Skeletal muscle cell (primary cell): ENCODE measurements at places on chromosomes 5 and 9.

- peak; percentile 18 for DNase-seq
Measured at GRCh38 chr5:39714036-39714698, 289.4 kb upstream of the DAB2 start.

GRCh38 chr5:1285141-1285540 lies 9.7 kb downstream of the TERT start:
- DNase-seq, result no peak

- no peak for DNase-seq
Measured at GRCh38 chr5:55608595-55609349, 74.0 kb upstream of the PLPP1 start.

DNA sequence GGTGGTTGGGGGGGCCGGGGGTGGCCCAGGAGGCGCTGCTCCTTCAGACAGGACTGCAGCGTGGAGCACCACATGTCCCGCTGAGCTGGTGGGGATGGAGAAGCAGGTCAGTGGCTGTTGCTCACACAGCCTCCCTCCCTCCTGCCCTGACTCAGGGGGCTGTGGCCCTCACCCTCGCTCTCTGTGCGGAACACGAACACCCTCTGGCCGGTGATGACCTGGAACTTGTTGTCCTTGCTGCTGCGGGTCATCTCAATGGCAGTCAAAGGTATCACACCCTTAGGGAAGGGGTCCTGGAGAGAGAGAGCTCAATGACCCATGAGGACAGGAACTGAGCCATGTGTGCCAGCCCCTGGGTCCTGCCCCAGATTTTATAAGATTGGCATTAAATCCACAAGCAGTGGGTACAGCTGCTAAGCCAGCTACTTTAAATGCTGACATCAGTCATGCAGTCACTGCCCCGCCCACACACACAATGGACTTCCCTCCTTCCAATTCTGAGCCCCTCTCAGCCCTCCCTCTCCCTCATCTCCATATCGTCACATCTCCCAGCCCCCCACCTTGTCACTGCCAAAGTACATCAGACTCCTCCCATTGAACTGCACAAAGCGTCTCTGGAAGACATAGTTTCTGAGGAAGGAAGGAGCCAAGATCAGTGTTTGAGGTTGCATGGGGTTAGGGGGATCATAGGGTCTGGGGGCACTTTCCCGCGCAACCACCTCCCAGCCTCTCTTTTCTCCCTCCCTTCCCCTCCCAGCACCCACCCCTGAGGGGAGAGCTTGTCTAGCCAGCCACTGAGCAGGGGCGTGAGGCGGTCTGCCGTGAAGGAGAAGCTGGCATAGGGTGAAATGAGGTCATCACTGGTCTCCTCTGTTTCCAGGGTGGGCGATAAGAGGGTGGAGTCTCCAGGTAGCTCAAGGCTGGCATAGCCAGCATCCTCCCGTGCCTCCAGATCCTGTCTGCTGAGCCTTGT lies 8.9 kb downstream of the ARAP3 start:
- no peak for DNase-seq

DNA sequence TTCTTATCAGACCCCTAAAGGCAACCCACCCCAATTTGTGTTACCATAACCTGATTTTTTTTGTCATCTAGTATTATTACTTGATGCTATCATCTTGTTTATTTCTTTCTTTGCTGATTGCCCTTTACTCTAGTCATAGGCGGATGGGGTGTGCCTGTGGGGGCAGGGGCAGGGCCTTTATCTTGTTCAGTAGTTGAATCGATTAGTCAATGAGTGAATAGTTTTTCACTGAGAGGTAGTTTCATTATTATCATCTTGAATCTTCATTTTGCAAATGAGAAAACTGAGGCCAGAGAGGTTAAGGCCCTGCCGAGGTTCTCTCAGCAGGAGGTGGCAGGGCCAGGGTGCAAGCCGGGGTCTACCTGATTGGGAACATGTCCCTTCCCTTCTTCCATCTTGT lies 9.4 kb upstream of the GM2A start:
- no peak for DNase-seq

- no peak for DNase-seq
Measured at GRCh38 chr5:20514145-20514544, 526.1 kb upstream of the CDH18 start.

DNA sequence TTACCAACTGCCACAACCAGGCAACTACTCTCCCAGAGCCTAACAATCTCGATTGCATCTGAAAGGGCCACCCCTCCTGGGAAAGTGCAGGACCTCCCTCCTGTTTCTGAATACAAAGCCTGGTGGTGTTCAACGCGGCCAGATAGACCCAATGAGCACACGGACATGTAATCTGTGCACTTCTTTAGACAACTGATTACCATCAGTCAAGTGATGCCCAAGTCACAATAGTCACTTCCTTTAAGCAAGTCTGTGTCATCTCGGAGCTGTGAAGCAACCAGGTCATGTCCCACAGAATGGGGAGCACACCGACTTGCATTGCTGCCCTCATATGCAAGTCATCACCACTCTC lies 739 bp downstream of the C9orf72 start:
- no peak for DNase-seq

DNA sequence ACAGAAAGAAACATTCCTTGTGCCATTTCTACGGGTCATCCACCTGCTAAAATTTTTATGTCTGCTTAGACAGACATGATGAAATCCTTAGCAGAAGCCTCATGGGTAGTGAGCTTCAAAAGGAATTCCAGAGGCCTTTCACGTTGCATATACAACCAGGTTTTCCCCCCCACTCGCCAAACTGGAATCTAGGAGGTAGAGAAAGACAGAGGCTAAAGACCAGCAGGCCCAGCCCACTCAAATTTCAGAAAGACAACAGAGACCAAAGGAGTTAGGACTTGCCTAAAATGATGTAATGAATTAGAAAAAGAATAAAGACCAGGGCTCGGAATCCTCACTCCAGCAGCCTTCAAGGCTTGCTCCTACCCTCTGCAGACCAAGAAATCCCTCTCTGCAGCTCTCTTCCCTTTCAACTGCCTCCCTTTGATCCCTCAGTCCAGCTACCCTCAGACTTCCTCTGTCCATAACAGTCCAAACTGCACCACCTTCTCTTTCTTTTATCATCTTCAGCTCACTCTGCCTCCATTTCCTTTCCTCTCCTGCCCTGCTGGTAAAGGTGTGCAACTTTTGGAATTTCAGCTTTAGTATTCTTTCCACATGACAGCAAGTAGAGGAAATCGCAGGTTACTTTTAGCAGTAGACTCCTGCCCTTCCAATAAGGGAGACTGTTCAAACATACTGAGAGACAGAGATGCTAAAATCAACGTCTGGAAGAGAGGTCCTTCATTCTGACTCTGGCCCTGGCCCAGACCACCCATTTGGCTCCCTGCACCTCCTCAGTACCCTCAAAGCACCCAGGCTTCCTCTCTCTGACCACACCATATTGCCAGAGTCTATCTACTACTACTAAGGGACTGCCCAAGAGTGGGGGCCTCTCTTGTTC lies 8.9 kb downstream of the B4GALT1 start:
- DNase-seq, result no peak

GRCh38 chr9:114998326-114998725 lies 67.9 kb upstream of the TNFSF8 start:
- DNase-seq, result no peak

- no peak for DNase-seq
Measured at GRCh38 chr9:25513509-25514033, 164.7 kb downstream of the TUSC1 start.

DNA sequence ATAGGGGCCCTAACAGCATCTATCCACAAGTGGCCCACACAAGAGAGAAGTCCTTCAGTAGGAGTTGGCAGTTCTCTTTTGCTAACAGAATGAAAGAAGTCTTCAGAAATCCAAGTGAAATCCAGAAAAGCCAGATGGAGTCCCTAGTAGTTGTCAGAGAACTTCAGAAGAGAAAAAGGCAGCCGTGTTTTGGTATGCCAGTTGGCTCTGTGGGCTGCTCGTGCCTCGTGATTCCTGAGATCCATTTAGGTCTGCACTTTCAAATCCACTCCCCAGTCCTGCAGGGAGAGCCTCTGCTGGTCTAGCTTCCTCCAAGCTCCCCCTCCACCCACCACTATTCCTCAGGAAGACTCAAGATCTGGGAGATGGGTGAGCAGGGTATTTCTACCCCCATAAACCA lies 69.0 kb downstream of the CFAP90 start:
- DNase-seq, result no peak

GRCh38 chr5:65882278-65882677 lies 44.1 kb upstream of the ERBIN start:
- DNase-seq, result no peak

DNA sequence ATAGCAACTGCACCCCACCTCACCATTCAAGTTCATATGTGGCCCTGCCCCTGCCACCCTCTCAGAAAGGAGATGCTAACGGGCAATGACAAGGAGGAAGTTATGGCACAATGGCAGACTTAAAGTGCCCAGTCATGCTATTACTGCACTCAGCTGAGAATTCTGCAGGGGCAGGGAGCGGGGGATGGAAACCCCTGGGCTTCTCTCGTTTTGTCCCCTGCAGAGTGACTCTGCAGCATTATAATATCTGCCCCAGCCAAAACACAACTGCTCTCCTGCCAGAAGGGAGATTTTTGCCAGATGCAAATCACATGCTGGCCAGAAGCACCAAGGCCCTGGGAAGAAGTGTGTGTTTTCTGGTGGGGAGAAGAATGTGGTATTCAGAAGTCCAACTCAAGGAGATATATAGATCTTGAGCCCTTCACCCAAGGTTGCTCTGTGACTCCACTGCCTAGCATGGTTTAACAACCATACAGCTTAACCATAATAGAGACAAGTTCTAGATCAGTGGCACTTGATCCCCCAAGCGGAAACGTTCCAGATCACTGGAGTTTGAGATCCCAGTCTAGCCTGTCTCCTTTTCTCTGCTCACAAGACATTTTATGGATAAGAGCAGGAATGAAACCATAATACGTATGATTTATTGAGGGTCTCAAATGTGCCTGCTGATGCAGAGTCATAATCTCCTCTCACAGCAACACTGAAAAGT lies 207.0 kb upstream of the MAP3K1 start:
- DNase-seq, result no peak

DNA sequence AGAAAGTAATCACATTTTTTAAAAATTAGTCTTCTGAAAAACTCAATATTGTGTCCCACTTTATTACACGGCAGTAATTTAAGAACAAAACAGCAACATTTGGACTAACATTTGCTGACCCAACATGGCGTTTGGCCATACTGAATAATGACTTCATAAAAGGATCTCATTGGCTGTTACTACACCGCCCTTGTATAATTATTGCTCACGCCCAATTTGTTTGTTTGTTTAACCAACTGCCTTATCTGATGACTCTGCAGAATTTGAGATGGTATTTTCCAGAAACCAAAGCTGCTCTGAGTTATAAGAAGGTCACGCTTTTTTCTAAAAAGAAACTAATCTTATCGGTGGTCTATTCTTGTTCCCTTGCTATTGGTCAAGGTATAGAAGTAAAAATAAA lies 200.2 kb upstream of the TARS1 start:
- DNase-seq, result no peak

- no peak for DNase-seq
Measured at GRCh38 chr5:149147676-149148075, 6.4 kb downstream of the ABLIM3 start.

DNA sequence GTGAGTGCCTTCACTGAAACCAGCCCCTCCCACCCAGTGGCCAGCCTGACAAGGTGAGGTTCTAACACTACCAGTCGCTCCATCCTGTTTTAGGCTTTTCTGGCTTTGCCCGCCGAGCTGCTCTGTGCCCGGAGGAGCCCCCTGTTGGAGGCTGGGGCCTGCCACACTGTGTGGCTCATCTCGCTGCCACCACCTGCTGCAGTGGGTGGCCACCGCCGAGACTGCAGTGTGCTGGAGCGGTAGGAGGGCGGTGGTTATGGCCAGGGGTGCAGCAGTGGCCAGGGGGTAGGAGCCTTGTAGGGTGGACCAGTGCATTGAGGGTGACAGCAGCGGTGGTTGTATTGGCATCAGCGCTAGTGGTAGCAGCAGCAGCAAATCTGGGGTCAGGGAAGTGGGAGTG lies 74.7 kb upstream of the PCAT7 start:
- no peak for DNase-seq

GRCh38 chr5:6188344-6188743 lies 190.0 kb downstream of the MED10 start:
- DNase-seq, result no peak

DNA sequence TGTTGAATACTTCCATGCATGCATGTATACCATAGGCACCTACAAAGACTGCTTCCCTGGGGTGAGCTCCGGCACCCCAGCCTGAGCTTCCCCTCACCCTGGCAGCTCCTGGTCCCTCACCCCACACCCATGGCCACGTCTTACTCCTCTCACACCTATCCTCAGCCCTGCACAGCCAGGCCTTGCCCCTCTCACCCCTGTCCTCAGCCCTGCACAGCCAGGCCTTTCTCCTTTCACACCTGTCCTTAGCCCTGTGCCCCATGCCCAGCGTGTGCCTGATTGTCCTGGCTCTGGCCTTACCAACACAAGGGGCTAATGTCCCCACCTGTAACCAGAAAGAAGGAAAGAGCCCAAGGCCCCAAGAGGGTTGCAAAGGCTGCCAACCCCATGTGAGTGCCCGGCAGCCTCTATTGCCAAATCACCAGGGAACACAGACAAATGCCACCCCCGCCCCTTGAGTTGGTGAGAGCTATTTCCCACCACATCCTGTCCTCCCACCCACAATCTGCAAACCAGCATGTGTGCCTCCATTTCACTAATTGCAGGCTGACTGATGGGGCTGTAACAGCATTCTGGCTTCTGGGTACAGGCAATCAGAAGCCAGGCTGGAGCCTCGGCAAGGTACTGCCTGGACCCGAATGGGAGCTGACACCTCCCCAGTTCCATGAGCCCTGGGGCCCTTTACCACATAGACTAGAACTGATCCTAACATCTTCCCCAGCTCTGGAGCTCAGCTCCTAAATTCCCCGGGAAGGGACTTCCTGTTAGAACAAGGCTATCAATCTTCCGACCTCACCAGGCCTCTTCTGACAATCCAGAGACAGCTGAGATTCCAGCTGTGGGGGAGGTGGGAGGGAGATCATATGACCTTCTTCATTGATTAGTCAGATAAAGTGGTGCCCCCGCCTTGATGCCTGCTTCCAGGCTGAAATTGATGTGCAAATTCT lies 78.2 kb downstream of the FAM114A2 start:
- DNase-seq, result no peak

- DNase-seq, result no peak
Measured at GRCh38 chr5:1737790-1738405, 61.7 kb downstream of the MRPL36 start.

DNA sequence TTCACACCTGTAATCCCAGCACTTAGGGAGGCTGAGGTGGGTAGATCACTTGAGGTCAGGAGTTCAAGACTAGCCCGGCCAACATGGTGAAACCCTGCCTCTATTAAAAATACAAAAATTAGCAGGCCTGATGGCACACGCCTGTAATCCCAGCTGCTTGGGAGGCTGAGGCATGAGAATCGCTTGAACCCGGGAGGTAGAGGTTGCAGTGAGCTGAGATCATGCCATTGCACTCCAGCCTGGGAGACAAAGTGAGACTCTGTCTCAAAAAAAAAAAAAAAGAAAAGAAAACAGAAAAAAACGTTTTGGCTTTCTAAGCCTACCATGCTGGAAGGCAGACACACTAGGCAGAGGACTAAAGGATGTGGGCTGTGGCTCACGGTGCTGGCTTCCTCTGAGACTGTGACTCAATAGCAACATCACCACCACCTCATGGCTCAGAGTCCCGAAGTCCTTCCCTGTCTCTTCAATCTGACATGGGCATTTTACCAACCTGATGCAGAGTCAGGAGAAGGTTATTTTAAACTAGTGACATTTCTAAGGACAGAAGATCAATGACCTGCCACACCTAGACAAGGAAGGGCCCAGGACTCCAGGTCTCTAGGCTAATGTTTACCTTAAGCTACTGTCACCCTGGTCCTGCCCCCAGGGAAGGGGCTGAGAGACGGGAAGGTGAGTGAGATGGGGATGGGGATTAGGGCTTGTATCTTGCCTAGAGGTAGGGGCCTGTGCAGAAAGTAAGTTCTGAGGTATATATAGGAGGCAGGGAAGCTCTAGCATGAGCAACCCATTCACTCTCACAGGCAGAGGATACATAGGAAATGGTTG lies 3.7 kb downstream of the ECSCR start:
- DNase-seq, result no peak
